ENCODE measurements at places on chromosomes 3 and 15. TPM values are rescaled to one million over a fixed set of nuclear protein-coding genes. Genes with fewer than 3 reads are reported as not detected.

C3orf20 gene
- total RNA-seq: 0.06 TPM

SCAANT1 gene
- total RNA-seq: not detected

EFHB gene
- total RNA-seq: 2.0 TPM

RFTN1 gene
- total RNA-seq: 3.1 TPM

LINS1 gene
- total RNA-seq: 13.1 TPM

FSD2 gene
- total RNA-seq: not detected

CSTA gene
- total RNA-seq: 1.3 TPM

PRKCD gene
- 36.4 TPM for total RNA-seq

CLDN11 gene
- 0.21 TPM for total RNA-seq
